CD4-positive, alpha-beta T cell (primary cell): ENCODE measurements at places on chromosomes 2 and 18.
A peak's percentile ranks its signal among the peaks of the same experiment; 100 is the strongest.

DNA sequence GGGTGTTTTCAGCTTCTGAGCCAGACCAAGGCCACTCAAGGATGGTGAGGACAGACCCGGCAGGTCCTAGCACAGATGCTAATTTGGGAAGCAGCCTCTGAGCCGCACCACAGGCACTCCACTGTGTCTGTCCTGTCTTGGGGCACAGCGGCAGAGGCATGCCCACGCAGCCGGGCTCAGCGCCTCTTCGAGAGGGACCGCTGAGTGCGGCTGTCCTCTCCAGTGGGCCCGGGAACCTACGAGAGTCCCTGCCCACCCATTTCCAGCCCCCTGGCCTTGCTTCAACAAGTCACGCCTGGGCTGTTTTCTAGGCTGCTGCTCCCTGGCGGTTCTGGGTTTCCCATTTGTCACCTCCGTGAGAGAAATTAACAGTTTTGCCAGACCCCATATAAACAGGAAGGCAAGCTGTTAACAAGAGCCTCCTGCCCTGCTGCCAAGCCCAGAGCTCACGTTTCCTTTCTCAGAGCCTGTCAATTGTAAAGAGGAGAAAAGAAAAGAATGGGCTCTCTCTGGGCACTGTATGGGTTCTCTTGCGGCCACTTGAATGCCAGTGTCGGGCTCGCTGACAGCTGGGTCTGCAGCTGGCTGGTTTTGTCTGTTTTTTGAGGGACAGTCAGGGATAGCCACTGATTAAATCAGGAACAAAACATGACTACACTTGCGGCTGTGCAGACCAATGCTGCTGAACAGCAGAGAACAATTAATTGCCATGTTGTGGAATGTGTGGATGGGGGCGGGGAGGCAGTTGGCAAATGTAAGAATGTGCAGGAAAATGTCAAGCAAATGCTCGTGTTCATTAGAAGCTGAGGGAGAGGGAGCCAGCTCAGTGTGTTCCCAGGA is 30.6 kb downstream of the TMEM17 start:
- DNase-seq = no peak

DNA sequence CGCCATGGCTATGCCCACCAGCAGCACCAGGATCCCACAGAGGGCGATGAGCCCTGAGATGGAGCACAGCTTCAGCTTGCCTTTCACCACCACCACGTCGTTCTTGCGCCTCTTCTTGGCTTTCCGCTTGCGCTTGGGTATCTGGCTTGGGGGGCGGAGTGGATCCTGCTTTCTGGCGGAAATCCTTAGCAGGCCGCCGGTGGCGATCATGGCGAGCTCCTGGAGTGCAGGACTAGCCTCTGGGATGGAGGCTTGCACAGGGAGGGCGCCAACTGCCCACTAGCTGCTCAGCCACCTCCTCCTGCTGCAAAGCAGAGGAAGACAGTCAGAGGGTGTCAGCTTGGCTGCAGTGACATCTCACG is 3.5 kb downstream of the TMEM200C start:
- DNase-seq = no peak

GRCh38 chr18:46856973-46857372 is 60.3 kb downstream of the PIAS2 start:
- no peak for DNase-seq

DNA sequence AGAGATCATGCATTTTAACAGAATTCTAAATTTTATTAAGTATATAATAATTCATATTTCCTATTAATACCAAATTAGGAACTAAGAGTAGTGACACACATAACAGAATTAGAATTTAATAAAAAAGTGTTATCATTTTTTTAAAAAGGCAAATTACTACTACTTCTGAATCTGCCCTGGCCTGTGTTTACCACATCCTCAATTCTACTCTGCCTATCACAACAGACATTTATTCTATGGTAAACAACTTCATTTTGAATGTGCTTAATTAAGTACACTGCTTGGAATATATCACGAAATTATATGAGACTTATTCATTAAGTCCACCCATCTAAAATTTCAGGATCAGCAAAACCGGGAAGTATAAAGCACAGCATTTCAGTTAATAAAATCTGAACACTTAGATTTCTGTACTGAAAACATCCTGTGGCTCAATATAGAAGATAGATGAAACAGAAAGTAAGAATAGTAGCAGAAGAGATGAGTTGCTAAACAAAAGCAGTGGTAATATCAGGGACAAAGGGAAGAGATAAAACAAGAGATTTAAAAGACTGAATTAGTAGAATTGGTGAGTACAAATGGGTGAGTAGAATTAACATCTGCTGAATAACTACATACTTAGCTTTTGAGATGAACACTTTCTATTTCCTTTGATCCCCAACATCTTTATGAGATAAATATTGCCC is 3.7 kb downstream of the SMC6 start:
- no peak for DNase-seq

DNA sequence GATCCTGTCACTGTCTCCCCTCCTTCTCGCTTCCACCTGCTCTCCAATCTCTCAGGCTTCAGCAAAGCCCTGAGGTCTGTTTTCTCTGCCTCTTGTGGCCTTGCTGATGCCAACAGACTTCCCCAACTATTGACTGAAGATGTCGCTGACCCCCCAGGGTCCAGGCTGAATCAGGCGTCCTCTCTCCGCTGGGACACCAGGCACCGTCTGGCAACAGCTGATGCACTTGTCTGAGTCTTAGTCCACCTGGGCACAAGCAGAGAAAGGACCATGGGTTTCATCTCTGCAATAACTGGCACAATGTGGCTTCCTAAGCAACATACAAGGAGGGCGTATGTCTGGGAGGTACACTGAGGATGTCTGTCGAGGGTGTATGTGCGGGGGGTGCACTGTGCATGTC is 248.7 kb upstream of the MYT1L start:
- no peak for DNase-seq

- no peak for DNase-seq
Measured at GRCh38 chr2:11159574-11160170, 4.4 kb downstream of the SLC66A3 start.

GRCh38 chr2:109247812-109248211 is 118.8 kb downstream of the SH3RF3 start:
- DNase-seq = no peak

- DNase-seq = no peak
Measured at GRCh38 chr2:181471226-181471625, 14.0 kb downstream of the ITGA4 start.

DNA sequence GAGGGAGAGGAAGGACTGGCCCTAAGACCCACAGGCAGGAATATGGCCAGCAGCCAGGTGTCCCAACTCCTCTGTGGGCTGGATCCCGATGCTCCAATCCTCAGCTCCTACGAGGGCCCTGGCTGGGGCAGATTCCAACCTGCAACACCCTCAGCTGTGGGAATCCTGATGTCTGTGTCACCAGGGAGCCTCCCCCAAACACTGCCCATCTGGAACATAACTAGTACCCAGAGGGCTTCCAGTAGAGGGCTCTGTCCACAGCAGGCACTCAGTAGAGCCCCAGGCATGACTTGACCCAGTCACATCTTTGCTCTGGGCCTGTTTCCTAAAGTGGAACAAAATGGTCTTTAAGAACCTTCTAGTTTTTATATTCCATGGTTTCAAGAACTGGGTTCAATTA is 20.6 kb upstream of the LOXHD1 start:
- no peak for DNase-seq

GRCh38 chr2:198702796-198703195 is 754.9 kb downstream of the SATB2 start:
- DNase-seq = no peak

DNA sequence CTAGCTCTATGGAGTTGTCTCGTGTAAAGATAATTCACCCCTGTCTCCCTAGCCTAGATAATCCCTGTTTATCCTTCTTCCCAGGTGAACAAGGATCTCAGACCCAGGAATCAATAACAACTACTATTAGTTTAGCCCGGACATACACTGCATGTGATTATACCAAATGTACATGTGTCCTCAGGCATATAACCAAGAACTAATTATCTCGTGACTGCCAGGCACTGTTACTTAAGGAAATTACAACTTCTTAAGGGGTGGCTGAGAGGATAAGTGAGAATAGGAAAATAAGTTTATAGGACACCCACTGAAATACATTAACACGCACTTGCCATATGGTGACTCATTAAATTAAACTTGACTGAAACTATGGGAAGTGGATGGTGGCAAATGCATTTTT is 126.6 kb downstream of the CNTNAP5 start:
- DNase-seq = no peak

DNA sequence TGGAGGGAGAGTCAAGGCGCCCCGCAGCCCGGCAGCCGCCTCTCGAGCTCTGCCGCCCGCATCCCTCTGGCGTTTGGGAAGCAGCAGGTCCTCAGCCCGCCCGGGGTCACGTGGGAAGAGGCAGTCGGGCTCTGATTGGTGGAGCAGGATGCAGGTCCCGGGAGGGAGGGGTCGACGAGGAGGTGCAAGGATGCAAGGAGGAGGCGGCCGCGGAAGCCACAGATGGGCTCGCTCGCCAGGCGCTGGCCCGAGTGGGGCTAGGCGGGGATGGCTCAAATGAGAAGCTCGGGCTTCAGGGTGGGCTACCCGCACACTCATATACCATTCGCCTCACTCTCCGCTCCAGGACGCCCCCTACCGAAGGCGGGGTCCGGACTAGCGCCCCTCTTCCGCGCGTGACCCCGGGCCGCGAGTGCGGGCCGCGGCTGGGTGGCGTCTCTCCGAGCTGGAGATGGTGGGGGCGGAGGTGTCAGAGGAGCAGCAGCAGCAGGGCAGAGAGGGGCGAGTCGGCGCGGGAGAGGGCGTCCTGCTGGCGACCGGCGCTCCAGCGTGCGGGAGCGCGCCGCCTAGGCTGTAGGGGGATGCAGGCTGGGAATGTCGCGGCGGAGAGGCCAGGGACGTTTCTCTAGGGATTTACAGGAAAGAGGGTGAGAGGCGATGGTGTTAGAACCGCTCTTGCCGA is at the start of gene TMEFF2:
Gene TMEFF2 (minus strand): TSS at position 68 of the 682 bp plus-strand sequence. CDS start 409 bp downstream, outside the sequence.
- DNase-seq = peak; percentile 21

DNA sequence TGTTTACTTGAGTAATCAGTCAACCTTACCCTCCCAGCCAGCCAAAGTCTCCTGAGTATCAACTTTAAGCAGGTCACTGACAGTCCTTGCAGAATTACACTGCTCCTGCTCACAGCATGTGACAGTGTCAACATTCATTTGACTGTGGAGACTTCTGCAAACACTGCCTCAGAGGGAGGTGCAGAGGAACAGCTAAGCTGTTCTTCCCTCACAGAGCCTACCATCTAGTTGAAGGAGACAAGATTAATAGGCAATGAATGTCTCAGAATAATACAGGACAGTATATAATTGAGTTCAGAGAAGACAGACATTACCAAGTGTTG is 11.9 kb downstream of the SLC14A2 start:
- no peak for DNase-seq

GRCh38 chr18:37560003-37560402 is 5.6 kb downstream of the CELF4 start:
- DNase-seq = no peak

DNA sequence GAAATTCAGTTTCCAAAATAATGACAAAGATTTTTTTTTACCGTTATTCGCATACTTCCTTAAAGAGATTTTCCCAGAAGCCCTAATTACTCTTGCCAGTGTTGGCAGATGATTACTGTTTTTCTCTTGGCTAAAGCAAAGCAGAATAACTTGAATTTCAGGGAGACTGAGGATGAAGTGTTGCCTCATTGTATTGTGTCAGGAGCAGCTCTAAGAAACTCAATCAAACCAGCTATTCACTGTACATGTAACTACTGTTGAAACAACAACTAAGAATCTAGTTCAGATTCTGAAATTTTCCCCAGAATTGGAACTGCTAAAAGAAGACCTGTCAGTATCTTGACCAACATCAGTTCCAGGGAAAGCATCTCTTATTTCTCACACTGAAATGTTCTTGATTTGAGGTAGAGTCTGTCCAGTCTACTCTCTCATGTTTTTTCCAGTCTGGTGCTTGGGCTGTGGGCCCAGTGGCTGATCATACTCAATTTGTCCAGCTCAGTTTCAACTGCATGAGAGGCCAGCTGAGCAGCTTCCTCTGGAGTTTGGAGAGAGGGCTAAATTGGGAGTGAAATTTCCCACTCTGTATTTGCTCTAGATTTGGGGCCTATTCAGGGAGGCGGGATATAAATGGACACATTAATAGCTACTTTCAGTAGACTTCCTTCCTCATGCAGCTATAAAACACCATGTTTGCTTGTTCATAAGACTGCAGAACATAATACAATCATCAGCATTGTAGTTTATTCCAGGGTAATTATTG is 78.5 kb downstream of the PPP1R1C start:
- DNase-seq = no peak

DNA sequence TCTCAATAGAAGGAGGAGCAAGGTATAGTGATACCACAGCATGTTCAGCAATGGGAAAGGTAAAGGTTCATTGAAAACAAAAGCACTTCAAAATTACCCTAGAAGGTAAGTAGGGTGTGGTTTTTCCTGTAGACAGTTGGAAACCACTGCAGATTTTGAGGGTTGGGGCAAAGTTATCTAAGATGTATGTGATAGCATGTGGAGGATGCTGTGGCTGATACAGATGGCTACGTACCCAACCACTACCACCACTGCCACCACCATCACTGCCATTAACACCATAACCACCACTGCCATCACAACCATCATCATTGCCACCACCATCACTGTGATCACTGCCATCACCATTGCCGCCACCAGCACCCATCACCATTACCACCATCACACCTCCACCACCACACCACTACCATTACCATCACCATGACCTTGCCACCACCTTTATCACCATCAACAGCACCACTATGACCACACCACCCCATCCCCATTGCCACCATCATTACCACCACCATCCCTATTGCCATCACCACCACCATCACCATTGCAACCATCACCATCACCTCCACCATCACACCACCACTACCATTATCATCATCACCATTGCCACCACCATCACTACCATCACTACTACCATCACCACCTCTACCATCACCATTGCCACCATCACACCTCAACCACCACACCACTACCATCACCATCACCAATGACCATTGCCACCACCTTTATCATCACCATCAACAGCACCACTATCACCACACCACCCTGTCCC is 3.7 kb downstream of the TMSB10 start:
- DNase-seq = no peak

- DNase-seq = no peak
Measured at GRCh38 chr2:160582490-160583145, 89.0 kb upstream of the RBMS1 start.

DNA sequence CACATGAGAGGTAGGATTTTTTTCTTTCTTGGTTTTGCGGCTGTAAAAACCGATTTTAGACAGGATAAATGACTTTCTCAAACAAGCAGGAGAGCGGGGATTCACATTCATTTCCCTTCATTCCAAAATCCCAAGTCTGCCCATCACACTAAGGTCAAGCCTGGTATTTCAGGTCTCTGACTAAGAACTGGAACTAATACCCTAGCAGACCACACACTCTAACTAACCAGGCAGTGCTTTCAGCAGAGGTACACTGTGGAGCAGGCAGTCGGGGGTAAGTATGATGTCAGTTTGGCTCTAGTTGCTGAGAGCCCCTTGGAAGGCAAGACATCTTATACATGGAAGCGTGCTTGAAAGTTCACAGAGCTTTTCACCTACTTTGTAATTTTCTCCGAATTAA is 128.1 kb upstream of the LHCGR start:
- no peak for DNase-seq

DNA sequence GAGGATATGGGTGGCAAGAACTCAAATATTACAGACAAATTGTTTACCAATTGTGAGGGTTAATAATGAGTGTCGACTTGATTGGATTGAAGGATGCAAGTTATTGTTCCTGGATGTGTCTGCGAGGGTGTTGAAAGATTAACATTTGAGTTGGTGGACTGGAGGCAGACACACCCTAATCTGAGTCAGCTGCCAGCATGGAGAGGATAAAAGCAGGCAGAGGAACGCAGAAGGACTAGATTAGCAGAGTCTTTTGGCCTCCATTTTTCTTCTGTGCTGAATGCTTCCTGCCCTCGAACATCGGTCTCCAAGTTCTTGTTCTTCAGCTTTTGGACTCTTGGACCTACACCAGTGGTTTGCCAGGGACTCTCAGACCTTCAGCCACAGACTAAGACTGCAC is 1503.7 kb downstream of the LRP1B start:
- no peak for DNase-seq
